Activated T-helper 1 cell treated with anti-CD3 and anti-CD28 coated beads, Interleukin-12 subunit alpha, Interleukin-12 subunit beta, Interleukin-2, Interleukin-4 antibody, amounts not matched to agents 30 ng/mL and 10 ng/mL and 1 ng/mL, durations not matched to agents 14 hours and 24 hours and 36 hours (primary cell): ENCODE measurements at places on chromosomes 12 and 14.

- DNase-seq = no peak
Measured at GRCh38 chr12:68111995-68112394, 47.5 kb downstream of the IFNG start.

- no peak for DNase-seq
Measured at GRCh38 chr14:72883961-72884360, 9.9 kb downstream of the DPF3 start.

- DNase-seq = no peak
Measured at GRCh38 chr14:39734306-39734705, 302.1 kb upstream of the FBXO33 start.

- no peak for DNase-seq
Measured at GRCh38 chr12:117744418-117744817, 224.4 kb downstream of the KSR2 start.

DNA sequence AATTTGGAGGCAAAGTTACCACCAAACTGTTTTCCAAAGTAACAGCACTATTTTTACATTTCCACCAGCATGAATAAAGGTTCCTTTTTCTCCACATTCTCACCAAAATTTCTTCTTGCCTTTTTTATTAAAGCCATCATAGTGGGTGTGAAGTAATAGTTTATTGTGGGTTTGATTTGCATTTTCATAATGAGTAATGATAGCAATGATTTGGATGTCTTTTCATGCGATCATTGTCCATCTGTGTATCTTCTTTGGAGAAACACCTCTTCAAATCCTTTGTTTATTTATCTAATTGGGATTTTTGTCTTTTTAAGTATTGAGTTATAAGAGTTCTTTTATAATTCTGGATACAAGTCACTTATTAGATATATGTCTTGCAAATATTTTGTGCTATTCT is 172.7 kb downstream of the CNTN1 start:
- no peak for DNase-seq

GRCh38 chr12:27076468-27076867 is 5.9 kb downstream of the C12orf71 start:
- DNase-seq = no peak

- DNase-seq = peak; percentile 31
Measured at GRCh38 chr12:68259318-68259940, 6.0 kb upstream of the IL22 start.

DNA sequence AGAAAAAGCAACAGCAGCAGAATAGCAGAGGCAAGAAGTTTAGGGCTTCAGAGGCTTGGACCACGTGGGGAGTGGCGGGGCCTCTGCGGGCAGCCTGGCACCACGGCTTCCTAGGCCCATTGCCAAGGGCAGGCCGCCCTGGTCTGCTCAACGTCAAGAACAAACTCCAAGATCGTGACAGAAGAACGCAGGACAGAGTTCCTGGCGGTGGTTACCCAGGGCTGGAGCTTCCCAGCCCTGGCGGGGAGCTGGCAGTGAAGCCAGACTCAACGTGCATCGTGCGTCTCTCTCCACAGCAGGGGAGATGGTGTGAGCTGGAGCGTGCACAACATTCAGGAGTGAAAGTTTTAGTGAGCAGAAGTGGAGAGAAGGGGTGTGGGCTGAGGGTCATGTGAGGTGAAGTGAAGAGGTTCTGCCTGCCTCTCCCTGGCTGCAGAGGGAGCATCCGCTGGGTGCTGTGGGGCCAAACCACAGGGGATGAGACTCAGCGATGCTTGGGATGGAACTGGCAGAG is 13.9 kb upstream of the CACNA2D4 start:
- DNase-seq = no peak

- DNase-seq = no peak
Measured at GRCh38 chr12:49982246-49983087, 9.7 kb downstream of the AQP6 start.

DNA sequence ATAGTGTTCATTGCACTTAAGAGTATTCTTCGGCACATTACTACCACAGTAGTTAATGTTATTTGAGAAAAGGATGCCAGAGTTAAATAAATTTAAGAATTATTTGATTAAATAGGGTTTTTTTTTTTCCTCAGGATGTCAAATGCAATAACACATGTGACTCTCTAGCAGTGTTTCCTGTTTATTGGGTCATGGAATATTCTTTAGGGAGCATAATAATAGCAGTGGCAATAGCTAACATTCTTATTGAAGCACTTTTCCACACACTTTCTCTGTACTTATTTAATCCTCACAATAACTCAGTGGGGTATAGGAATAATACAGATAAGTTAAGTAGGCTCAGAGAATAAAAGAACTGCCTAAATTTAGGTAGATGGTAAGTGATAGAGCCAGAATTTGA is 44.3 kb downstream of the SCYL2 start:
- DNase-seq = no peak

- no peak for DNase-seq
Measured at GRCh38 chr12:107488666-107489065, 196.9 kb upstream of the PWP1 start.

DNA sequence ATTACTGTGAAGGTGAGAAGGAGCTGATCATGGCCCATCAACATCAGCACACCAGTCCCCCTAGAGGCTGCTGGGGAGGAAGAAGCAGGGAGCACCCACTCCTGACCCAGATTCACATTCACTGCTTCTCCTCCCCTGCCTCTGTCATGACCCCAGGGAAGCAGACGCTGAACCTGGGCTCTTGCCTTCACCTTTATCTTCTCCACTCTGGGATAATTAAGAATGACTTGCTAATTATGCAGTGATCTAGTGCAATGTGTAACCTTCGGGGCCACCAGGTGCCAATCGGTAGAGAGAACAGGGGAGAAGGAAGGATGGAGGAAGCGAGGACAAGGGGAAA is 44.4 kb upstream of the IQSEC3 start:
- DNase-seq = no peak

DNA sequence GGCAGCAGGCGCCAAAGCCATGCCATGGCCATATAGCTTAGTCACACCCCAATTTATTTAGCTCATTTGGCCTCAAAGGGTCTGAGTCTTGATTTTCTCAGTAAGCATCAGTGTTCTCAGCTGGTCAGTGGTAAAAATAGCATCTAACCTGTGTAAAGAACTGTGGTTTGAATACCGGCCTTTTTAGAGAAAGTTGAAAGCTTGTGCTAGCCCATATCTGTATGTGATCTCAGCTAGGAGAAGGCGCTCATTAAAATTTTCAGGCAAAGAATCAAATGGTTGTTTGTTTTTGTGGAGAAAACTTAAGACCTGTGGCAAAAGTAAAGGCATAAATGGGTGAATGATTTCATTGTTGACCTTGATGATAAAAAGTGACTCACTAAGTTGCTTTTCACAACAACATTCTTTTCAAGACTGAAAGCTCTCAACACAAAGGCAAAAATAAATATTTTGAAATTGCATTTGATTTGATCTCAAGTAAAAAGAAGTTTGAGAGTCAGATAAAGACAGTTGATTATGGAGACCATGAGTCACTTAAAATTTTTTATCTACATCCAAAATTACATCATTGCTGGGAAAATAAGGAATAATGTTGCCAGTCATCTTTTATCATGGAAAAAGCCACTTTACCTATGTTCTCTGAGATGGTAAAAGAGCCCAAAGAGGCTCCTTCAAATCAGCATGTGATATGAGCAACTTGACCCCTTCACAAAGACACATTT is 128.5 kb upstream of the RGS6 start:
- no peak for DNase-seq

DNA sequence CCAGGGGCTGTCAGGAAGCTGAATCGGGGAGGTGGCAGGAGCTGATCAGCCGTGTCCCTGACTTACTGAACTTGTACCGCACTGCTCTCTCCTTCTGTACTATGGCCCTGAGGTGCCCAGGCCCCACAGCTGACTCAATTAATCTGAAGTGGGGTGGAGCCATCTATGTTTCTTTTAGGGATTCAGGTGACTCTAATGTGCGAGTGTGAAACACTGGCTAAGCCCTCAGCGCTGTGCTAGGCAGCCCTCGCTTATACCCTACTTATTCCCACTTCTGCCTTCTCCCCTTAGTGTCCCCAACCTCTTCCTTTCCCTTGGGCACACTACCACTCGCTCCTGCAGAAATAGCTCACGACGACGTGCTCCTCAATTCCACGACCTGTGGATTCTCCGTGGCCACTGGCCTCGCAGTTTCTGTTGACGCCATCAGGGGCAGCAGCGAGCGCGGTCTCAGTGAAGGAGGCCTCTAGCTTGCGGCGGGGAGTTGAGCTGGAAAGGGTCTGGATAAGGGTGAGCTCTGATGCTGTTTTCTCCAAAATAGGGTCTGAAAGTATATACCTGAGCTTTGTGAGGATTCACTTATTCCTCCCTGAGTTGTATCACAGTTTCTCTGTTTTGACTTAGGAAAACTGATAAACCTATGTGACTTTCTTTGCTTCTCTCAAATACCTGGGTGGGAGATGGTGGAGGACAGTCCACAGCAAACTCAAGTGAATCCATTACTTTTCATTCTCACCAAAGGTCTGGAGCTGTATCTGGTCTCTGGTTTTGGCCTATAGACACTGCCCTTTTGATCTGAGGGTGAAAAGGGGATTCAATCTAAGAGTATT is 167.6 kb downstream of the SLC41A2 start:
- DNase-seq = peak; percentile 12

- DNase-seq = no peak
Measured at GRCh38 chr12:116508145-116509121, 50.7 kb upstream of the MAP1LC3B2 start.

DNA sequence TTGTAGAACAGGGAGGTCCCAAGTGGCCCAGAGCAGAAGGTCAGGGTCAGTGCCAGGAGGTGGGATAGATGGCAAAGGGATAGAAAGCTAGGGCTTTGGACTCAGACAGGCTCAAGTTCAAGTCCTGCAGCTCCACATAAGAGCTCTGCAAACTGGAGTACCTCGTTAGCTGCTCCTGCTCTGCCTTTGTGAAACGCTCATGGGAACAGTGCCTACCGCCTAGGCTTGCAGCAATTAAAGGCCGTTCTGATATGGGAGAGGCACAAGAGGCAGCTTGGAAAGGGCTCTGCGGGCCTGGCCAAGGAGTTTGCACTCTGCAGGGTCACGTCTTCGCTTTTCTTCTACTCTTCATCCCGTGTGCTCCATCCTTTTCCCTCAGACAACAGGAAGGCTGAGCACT is 54.1 kb downstream of the MAP1LC3B2 start:
- no peak for DNase-seq

DNA sequence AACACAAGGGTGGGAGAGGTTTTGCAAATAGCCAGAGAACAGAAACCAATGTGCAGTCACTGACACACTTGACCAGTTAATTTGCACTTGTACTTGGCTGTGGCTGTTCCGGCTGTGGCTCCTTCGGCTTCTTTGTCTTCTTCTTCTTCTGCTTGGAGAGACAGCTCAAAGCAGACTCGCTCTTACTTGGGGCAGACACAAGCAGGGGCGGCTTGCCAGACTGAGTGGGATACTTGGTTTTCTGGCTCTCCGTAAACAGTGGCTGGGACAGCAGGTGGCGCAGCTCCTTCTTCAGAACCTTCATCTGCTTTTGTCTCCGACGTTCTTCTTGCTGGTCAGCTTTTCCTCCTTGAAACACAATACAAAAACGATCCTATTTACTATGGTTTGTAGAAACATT is 25.0 kb downstream of the OTUB2 start:
- no peak for DNase-seq

GRCh38 chr12:3446235-3446634 is 44.8 kb upstream of the PRMT8 start:
- no peak for DNase-seq

DNA sequence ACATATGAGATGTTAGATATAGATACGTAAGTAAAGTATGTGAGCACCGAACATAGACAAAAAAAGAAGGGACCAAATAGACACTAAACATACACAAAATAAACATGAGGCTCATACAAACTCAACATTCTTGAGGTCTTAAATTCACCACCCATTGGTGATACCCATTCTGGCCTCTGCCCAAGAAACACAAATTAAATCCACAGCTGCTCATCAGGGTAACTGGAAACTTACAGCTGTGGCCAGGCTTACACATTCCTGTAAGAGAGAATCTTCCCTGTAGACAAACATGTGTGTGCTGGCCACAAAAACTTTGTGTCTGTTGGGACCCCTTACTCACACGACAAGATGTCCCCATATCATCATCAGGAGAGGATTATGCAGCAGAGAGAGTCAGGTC is 22.4 kb downstream of the MAGOHB start:
- DNase-seq = no peak

DNA sequence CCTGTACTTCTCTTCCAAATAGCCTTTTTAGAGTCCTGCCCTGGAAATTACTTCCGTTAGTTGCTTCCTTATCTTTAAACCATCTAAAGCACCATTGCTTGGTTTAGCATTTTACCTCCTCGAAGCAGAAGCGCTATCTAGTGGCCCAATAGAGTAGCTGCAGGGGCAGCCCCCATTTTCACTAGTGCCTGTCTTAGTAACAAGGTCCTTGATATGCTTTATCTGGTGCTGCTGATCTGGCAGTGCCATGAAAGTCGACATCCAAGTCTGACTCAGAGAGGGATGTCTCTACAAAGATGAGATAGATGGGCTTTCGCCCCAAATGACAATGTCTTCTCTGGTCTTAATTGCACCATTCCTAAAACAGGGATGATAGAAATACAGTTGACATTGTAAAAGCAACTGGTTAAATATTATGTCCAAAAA is 25.0 kb upstream of the CIT start:
- DNase-seq = peak; percentile 68

- no peak for DNase-seq
Measured at GRCh38 chr12:131716282-131716681, 5.4 kb downstream of the SFSWAP start.
